ENCODE measurements at places on chromosomes 4 and X.

- no peak for DNase-seq
Measured at GRCh38 chr4:100356172-100356571, 161.7 kb downstream of the EMCN start.

DNA sequence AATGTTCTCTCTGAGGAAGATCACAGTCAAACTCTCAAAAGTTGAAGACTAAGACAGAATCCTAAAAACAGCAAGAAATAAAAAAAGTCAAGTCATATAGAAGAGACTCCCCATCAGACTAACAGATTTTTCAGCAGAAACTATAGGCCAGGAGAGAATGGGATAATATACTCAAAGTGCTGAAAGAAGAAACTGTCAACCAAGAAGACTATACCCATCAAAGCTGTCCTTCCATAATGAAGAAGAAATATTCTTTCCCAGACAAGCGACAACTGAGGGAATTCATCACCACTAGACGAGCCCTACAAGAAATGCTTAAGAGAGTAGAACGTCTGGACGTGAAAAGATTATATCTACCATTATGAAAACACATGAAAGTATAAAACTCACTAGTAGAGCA is 22.0 kb downstream of the TLR6 start:
- no peak for DNase-seq

DNA sequence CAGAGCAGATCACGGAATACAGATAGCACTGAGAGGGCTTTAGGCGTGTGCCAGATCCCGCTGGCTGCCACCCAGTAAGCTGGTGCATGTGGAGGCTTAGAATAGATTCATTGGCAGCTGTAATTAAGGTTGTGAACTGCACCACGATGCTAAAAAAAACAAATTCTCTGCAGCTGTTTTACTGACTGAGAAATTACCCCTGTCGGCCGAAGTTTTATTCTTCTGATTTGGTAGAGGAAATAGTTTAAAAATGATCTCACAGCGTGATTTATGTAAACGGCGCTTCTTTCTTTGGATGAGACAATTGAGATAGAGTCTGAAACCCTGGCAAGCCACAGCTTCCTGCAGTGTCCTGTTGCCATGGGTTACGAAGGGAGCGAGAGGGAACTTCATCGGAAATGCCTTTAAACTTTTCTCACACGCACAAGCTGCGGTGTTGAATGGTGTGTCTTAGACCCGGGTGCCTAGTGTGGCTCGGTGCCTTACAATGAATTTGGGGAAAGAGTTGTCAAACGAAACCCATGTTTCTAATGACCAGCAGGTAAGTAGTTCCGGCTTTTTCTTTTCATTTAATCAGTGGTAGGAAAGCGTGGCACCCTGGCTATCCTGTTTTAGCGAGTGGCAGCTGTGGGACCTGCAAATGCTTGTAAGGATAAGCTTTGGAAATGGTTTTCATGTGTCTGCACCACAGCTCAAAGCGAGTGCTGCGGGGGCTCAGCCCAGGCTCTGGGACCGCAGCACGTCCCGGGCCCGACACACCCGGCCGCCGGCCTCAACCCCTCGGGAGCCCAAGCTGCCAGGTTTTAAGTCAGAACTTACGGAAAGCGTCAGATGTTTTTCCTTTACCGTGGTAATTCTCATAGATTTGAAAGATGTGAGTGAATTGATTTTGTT is 71.7 kb upstream of the HGFAC start:
- no peak for DNase-seq

GRCh38 chrX:94455782-94456181 is 781.8 kb downstream of the FAM133A start:
- no peak for DNase-seq

GRCh38 chrX:11040996-11041395 is 70.1 kb upstream of the HCCS start:
- no peak for DNase-seq

GRCh38 chr4:10925996-10926395 is 241.4 kb upstream of the CLNK start:
- no peak for DNase-seq

DNA sequence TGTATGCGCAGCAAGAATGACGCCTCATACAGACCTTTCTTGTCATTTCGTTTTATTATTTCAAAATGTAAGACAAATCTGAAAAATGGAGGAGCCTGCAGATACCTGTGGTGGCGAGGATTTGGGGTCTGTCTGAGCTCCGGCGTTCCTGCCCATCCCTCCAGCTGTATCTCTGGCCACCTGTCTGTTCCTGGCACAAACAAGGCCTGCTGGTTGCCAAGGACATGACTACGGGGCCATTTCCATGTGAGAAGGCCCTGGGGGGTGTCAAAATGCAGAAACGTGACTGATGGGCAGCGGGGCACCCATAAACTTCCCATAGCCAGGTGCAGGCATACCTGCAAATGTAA is 591 bp upstream of the TSPAN7 start:
- no peak for DNase-seq

DNA sequence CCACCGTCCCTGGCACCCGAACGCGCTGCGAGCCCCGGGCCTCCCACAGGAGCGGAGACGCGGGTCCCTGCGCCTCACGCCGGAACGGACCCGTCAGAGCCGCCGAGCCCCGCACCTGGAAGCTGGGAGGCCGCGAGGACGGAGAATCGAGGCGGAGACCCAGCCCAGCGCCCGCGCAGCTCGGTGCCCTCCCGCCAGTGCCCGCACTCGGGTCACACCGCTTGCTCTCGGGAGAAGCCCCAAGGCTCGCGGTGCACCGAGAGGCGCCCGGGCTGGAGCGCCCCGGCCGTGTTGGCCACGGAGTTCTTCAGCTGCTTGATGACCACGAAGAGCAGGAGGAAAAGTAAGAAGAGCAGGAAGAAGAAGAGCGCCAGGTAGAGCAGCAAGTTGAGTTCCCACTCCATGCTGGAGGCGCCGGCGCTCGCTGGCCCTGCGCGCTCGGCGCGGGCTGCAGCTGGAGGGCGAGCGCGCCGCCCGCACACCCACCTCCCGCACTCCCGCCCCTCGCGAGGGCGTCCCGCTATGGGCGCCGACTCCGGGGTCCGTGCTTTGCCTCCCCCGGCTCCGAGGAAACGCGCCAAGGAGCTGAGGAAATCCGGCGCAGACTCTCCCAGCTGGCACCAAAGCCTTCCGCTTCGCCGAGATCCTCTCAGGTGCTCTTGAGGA is at the start of gene SMIM43:
SMIM43 (minus strand) TSS at position 463 of the 666 bp plus-strand sequence; CDS start at position 404, 59 bp downstream.
- DNase-seq = no peak

DNA sequence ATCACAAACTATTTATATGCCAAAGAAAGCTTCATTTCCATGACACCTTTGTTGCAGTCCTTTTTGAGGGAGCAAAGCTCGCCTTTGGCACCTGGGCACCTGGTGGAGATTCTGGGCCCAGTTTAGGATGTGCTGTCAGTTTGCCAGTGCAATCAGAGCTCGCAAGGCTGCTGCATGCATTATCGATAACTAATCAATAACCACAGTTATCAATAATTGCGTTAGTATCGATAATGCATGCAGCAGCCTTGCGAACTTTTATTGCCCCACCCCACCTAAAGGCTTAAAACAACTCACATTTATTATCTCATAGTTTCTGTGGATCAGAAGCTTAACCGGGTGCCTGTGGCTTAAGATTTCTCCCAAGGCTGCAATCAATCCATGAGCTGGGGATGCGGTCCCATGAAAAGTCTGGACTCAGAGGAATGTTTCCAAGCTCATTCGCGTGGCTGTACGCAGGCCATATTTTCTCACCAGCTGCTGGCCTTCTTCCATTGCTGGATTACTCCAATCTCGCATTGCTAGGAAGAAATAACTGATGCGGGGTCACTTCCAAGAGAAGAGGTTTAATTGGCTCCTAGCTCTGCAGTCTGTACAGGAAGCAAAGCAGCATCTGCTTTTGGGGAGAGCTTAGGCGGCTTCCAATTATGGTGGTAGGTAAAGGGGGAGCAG is 6.2 kb upstream of the AFAP1 start:
- DNase-seq = no peak

GRCh38 chrX:39630344-39630743 is 467.4 kb downstream of the BCOR start:
- no peak for DNase-seq

DNA sequence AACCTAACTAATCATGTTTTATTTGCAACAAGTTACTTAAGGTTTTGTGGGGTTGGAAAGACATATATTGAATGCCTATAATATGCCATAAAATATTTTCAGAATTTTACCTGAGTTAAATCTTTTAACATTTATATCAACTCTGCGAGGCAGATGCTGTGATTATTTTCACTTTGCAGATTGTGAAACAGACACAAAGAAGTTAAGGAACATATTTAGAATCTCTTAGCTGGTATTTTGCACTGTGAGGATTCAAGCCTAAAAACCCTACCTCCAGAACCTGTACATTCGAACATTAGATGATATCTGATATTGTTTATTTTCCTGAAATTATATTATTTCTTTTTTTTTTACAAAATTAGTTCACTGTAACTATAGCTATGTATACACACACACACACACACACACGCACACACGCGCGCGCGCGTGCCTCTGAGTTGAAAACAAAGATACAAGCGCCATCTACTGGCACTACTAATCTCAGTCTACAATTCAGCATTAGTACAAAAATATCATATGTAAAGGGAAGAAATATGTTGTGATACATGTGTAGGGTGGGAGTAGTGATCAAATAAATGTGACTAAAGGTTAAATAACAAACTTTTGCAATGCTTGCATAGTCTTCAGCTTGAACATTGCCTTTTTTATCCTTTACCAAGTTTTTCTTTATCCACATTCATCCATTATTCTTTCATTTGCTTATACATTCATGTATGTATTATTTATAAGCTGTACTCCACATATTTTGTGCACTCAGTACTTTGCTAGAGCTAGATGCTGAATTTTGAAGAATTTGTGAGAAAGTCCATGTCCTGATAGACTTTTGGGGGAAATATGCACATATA is 61.5 kb downstream of the ANXA10 start:
- DNase-seq = peak; percentile 19

DNA sequence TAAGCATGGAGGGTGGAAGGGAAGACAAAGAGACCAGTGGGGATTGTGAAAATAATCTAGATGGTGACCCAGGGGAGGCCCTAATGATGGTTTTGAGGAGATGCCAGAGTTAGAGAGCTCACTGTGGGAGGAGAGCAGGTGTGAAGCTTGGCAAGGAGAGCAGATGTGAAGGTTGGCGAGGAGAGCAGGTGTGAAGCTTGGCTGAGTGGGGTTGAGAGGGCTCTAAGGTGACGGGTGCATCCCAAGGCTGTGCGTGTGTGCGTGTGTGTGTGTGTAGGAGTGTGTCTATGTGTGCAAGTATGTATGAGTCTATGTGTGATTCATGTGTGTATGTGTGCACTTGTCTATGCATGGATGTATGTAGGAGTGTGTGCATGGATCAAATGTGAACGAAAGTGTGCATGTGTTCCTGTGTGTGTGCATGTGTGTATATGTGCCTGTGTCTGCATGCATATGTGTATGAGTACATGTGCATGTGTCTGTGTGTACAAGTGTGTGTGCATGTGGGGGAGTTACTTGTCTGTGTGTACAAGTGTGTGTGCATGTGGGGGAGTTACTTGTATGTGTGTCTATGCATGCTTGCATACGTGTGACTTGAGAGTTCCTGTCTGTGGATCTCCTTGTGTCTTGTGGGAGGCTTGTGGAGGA is 72.0 kb downstream of the EVC start:
- no peak for DNase-seq

DNA sequence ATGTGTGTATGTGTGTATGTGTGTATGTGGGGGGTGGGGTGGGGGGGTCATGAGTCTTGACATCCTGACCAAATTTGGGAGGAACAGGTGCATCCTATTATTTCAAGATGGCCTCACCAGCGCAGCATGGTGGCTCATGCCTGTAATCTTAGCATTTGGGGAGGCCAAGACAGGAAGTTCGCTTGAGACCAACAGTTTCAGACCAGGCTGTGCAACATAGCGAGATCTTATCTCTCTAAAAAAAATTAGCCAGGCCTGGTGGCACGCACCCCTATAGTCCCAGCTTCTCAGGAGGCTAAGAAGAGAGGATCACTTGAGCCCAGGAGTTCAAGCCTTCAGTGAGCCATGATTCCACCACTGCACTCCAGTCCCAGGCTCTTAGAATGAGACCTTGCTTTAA is 47.0 kb upstream of the DHRSX start:
- DNase-seq = no peak

GRCh38 chrX:153366119-153366518 is 32.2 kb downstream of the ZNF275 start:
- DNase-seq = no peak

DNA sequence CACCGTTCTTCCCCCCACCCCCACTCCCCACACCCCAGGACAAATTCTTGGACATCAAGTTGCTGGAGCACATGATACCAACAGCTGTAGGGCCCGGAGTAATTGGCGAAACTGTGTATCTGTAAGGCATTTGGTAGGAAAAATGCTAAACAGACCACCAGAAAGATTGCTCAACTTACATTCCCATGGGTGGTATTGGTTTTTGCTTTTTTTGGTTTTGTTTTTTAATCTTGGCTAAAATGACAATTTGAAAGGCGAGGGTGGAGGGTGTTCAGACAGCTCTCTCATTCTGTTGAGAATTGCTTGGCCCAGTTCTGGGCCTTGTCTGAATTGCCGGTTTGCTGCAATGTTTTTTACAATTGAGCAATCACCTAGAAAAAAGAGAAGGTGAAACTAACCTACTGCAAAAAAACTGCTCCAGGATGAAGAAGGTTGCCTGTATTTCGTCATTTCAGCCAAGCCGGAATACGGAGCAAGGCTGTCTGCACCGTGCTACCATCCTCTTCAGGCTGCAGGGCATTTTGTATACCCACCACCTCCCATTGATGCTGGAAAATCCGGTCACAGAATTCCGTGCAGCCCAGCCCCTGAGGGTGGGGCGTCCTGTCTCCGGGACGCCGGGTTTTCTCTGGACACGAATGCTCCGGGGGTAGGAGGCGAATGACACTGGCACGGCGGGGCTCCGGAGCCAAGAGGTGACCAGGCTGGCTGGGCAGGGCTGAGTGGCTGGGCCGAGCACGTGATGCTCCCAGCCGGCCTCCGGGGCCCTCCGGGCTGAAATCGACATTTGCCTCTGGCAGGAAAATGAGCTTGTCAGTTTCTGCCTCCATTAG is at the start of gene CLCN4:
CLCN4 (plus strand) TSS at position 777 of the 833 bp plus-strand sequence. CDS start 28,058 bp downstream, outside the sequence.
- no peak for DNase-seq
